ENCODE measurements at places on chromosomes 16 and 17.

DNA sequence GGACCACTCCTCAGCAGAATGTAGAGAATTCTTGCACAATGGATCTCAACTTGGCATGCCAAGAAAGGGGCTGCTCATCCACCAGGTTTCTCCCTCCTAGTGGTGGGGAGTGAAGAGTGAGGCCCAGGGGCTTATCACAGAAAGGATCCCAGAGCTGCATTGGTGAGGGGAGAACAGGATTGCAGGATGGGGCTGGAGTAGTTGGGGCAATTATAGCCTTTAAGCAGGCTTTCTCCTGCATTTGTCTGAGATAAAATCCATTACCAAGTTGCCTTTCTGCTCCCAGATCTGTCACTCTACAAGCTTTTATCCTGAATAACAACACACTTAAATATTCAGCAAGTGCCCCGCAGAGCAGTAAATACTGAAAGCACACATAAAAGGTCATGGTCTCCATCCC is 130.8 kb upstream of the CES5A start:
- DNase-seq: no peak

- peak; percentile 33 for DNase-seq
These were observed at the start of gene IL4R for GRCh38 chr16:27313422-27314160. Gene IL4R, plus strand, starts transcription at chr16:27313974. Its CDS starts 26,230 bp downstream, at chr16:27340204.

- no peak for DNase-seq
These were observed 431.8 kb downstream of the PMP22 start for GRCh38 chr17:14833201-14833785.

GRCh38 chr17:60610473-60610872 is 10.5 kb downstream of the PPM1D start:
- no peak for DNase-seq

DNA sequence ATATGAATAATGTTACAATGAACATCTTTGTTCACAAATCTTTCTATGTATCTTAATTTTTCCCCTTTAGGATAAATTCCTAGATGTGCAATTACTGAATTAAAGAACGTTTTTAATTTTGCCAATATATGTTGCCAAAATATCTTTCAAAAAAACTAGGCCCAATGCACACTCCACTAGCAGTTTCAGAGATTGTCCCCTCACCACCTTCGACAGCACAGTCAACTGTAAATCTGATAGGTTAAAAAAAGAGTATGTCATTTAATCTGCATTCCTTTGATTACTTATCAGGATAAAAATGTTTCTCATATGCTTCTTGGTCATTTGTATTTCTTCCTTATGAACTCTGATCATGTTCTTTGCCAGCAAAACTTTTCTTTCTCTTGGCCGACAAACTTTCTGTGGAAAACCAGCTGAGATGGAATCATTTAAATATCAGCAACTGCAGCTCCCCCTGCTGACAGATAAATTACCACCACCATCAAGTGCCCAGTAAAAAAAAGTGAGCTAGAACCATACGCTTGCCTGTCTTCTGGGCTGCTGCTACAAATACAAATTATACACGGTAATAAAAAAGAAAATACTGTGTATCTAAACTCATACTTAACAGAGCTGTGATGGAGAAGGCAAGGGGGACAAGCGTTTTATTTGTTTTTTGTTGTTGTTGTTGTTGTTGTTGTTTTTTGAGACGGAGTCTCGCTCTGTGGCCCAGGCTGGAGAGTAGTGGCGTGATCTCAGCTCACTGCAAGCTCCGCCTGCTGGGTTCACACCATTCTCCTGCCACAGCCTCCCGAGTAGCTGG is 19.6 kb upstream of the KANSL1 start:
- DNase-seq: no peak

- DNase-seq: no peak
These were observed 78.8 kb downstream of the CES1 start for GRCh38 chr16:55754056-55754455.

DNA sequence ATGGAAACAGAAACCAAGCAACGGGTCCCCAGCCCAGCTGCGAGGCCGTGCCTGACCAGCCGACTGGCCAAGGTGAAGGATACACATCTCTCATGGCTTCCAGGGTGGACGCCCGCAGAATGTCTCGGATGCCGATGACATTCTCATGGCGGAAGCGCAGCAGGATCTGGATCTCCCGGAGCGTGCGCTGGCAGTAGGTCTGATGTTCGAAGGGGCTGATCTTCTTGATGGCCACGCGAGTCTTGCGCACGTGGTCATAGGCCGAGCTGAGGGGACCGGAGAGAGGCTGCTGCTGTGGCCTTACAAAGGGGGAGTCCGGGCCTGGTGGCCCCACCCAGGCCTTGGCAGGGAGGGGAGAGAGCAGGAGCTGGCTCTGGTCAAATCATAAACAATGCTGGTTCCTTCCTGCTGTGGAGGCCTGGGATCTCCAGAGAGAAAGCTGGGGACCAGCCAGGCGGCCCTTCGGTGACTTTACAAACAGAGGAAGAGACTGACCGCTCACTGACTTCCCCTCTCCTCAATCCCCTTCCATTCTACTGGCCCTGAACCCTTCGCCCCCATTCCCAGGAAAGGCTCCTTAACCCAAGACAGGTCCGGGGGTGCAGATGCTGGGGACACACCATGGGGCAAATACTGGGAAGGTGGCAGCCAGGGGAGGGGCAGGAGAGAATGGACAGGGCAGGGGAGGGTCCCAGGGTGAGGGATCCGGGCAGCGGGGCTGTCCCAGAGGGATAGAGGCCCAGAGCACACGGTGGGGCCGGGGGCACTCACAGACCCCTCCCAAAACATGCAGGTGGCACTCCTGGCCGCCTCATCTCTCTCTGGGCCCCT is 1.1 kb downstream of the MAPK3 start:
- DNase-seq: peak; percentile 32

GRCh38 chr16:56241596-56241995 is 50.3 kb downstream of the GNAO1 start:
- no peak for DNase-seq

- no peak for DNase-seq
These were observed 11.3 kb upstream of the PYDC1 start for GRCh38 chr16:31228206-31228605.

DNA sequence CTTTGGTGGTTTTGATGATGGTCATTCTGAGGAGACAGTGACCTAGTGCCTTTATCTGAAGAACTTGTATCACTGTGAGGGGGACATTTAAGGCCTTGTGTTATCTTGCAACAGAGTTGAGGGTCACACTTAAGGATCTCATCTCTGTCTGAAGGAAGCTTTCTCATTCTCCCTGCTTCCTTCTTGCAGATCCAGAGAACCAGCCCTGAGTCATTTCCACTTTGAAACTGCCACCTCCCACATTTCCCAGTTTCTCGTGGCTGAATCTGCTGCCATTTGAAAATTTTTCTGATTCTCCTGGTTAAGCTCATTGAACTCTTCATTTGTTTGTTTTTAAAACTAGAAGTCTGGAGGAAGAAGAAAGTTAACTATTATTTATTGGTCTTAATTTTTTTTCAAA is 190.2 kb upstream of the CDH11 start:
- no peak for DNase-seq

- DNase-seq: no peak
These were observed 32.0 kb downstream of the COTL1 start for GRCh38 chr16:84585886-84586285.

- DNase-seq: no peak
These were observed 1200.0 kb downstream of the CDH11 start for GRCh38 chr16:63921737-63922295.

GRCh38 chr16:85379041-85380001 is 233.8 kb upstream of the GSE1 start:
- DNase-seq: no peak

- DNase-seq: no peak
These were observed 90.9 kb downstream of the MYH11 start for GRCh38 chr16:15765880-15766279.

DNA sequence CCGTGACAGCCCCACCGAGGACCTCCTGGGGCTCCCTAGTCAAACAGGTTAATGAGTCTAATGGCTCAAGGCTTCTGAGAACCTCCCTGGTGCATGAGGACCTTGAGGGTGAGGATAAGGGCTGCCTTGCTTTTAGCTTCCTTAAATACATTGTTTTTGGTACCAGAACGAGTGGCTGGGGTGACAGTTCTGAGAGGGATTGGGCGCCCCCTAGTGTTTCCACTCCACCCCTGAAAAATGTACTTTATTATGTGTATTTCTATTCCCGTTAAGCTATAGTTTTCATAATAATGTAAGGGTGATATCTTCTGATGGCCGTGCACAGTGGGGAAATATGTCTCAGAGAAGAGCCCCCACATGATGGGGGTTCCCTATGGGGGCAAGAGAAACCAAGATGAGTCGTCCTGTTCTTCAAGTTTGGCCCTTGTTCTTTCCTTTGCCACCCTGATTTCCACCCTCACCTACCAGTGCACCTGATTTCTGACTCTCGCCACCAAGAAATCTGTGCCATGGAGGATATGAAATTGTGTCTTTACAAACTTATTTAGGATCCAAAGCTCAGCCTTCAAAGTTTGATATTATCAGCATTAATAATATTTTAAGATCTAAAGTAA is 14.5 kb upstream of the VWA3A start:
- peak; percentile 32 for DNase-seq

DNA sequence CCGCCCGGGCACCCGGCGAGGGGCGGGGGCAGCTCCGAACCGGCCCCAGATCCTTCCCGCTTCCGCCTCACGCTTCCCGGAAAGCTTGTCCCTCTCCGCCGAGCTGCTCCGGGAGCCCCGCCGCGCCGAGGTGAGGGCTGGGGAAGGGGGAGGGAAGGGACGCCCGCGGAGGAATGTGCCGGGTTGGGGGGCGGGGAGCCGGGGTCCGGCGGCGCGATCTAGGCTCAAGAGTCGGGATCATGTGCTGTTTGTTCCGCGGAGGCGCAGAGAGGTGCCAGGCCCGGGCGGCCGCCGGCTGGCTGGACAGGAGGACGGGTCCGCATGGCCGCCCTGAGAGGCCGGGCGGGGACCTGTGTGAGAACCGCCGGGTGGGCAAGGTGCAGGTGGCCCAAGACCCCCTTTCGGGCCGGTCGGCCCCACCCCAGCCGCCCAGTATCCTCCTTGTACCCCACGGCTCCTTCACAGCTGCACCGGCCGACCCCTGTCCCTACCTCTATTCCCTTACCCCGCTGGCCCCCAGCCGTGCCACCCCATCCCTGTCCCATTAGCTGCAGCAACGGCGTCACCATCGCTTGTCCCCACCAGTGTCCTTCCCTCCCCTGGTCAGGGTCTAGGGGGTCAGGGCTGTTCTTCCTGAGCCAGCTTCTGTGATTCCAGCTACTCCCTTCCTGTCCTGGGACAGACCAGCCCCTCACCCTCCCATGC is 429 bp downstream of the KIF1C start:
- no peak for DNase-seq

- DNase-seq: no peak
These were observed at the start of gene EMP2 for GRCh38 chr16:10579965-10580882. Gene EMP2, minus strand, starts transcription at chr16:10580598. Its CDS starts 32,981 bp downstream, at chr16:10547617.

- DNase-seq: no peak
These were observed 264.2 kb downstream of the UTP18 start for GRCh38 chr17:51524524-51524923.

- no peak for DNase-seq
These were observed 681 bp downstream of the TMEM102 start for GRCh38 chr17:7435676-7436555.

- DNase-seq: no peak
These were observed 23.6 kb downstream of the CRISPLD2 start for GRCh38 chr16:84843149-84844048.

GRCh38 chr16:66619534-66620428 is 15.3 kb downstream of the CMTM3 start:
- DNase-seq: no peak

DNA sequence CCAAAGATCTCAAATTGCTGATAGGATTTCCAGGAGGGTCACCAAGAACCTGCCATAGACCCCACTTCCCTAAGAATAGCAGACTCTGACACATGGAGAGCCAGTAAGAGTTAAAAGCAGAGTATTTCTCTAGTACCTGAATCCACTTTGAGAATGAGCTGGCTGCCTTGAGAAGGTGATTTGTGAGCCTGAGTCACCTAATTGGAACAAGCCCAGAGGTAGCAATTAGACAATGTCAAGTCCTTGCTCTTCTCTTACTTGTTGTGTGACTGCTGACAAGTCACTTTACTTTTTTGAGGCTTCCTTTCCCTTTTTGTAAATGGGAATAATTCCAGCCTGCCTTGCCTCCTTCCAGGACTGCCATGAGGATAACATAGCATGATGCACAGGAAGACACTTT is 76.1 kb upstream of the ASIC2 start:
- DNase-seq: no peak

DNA sequence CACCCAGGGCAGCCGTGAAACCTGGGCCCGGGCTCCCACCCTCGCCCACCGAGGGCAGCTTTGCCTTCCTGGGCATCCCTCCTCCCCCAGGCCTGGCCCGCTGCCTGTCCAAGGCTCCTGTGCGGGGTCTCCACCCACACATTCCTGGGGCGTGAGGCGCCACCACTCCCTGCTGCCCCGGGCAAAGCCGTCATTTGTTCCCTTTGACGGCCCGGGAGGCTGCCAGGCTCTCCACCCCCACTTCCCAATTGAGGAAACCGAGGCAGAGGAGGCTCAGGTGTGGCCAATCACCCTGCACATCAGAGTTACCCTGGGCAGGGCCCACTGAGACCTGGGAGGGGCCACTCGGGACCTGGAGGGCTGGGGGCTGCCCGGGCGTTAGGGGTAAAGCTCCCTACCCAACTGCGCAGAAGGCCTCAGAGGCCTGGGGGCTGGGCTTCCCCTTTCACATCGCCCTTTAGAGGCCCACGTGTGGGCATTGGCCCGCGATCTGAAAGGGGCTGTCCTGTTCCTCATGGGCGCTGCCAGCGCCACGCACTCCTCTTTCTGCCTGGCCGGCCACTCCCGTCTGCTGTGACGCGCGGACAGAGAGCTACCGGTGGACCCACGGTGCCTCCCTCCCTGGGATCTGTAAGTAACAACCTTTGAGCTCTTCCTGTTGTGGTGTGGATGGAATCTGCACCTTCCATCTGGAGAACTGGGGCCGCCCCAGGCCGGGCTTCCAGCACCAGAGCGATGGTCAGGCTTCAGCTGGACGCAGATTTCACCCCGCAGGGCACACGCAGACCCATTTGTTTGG is at the start of gene MSLN:
MSLN (plus strand) TSS at position 190 of the 799 bp plus-strand sequence. CDS start 1,947 bp downstream, outside the sequence.
- no peak for DNase-seq
